Inflammatory macrophage treated with lipopolysaccharide for 1 hour (primary cell): ENCODE measurements at places on chromosomes 6 and 20.

DNA sequence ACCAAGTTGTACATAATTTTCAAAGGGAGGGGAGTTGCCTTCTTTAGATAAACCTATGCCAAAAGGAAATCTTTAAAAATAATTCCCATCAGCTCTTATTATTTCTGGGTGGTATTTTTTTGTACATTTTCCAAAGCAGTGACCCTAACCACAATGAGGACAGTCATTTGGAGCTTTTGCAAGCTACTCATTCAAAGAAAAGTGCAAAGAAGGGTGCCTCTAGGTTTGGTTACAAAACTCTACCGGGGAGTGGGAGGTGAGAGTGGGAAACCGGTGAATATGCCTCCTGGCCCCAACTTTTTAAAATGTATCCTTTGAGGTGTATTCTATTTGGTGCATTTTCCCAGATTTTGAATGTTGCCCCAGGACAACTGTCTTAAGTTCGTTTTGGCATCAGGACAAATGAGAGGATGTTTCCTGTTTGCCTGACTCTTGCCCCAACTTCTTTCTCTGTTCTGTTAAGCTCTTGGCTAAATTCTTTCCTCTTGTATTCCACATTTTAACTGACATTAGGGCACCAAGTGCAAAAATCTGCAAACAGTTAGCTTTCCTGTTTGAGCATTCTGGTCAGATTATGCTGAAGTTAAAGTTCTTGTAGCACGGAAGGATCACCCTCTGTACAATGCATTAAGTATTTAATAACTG lies 78.9 kb downstream of the SLX4IP start:
- no peak for DNase-seq

DNA sequence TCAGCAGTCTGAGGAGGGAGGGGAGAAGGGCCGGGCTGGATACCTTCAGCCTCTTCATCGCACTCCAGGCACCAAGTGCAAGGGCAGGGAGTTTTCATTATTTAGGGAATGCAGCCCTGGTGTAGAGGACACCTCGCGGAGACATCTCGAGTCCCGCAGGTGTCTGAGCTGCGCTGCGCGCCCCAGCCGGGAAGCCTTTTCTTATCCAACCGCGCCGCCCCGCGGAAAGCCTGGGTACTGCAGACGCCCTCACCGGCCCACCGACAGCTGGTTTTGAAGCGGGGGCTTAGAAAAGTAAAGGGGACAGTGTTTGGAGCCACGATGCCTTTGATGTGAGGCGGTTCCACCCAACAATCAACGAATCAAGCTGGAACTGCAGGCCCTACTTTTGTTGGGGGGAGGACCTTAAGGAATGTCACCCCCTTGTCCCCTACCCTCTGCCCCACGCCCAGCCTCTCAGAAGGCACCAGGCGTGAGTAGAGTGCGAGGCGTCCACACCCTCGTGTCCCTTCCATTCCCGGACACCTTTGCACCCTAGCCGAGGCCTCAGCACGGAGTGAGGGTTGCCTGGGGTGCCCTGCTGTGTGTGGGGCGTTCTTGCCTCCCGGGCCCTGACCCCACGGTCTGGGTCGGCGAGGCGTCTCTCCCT lies 8.6 kb downstream of the NKX2-2 start:
- peak; percentile 75 for DNase-seq

- DNase-seq: no peak
These were observed 875 bp upstream of the ZBTB9 start for GRCh38 chr6:33453393-33454008.

- DNase-seq: peak; percentile 26
These were observed 184.1 kb downstream of the MTFR2 start for GRCh38 chr6:136066005-136066404.

- DNase-seq: peak; percentile 55
These were observed 91.4 kb downstream of the CEBPB start for GRCh38 chr20:50281831-50282591.

- no peak for DNase-seq
These were observed 484.9 kb downstream of the COL12A1 start for GRCh38 chr6:74720923-74721322.

GRCh38 chr6:3724451-3725144 lies 26.9 kb downstream of the PXDC1 start:
- DNase-seq: peak; percentile 55

DNA sequence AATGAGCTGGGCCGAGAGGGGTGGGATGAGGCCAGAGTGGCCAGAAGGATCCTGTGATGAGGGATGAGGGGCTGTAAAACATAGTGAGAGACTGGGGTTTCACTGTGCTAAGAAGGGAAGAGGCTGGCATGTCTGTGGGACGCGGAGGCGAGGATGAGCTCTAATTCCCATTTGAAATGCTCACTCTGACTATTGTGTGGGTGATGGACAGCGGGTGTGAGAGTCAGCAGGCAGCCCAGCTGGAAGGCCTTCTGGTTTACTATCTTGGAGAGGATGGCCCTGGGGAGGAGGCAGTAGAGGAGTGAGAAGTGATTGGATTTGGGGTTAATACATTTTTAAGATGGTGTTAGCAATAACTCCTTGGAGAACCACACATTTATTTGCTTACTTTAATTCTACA lies 9.5 kb upstream of the MICA start:
- DNase-seq: no peak

DNA sequence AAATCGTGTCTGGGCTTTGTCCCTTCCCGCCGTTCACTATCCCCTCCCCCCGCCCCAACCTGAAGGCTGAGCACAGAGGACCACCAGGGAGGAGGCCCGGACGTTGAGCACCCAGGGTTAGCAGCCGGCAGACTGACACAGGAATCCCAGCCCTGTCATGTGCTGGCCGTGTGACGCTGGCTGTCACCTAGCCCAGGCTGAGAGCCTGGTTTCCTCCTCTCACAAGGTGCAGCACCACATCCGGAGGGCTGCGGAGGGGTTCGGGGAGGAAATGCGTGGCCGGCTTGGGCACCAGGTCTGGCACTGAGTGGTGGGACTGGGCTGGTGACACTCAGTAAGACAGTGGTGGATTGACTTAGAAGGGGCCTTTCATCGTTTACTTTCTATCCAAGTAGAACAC lies 4.6 kb upstream of the LSM14B start:
- DNase-seq: no peak

GRCh38 chr6:160391419-160392116 lies 43.4 kb downstream of the SLC22A3 start:
- no peak for DNase-seq

- DNase-seq: peak; percentile 26
These were observed 69.1 kb upstream of the PBOV1 start for GRCh38 chr6:138287144-138287955.

DNA sequence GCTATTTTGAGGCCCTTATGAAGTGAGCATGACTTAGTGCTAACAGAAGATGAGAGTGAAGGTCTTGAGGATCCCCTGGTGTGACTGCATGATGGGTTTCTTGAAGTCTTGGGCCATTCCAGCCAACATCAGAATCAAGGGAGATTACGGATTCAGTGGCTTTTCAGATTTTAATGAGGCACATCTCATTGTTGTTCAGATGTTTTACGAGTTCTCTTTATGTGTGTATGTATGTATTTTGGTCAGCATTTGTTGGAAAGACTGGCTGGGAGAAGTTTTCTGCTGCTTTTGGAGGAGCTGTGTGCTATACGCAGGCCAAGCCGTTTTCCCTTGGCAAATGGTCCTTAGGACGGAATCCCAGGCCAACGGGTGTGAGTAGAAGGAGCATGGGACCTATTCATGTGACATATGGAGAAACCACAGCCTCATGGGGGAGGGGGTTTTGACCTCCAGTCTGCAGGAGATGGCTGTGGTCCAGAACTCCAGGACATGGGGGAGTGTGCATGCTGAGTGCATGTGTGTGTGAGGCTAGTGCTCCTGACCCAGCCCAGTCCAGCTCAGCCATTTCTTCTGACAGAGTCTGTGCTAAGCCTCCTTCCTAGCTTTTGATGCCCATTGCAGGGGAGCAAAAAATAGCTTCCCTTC lies 35.3 kb downstream of the CHMP4B start:
- DNase-seq: no peak
